ENCODE measurements at places on chromosomes 2 and 18.

- DNase-seq: no peak
Measured at GRCh38 chr2:21084401-21084800, 39.4 kb upstream of the TDRD15 start.

GRCh38 chr2:118607641-118608040 is 239.8 kb downstream of the EN1 start:
- DNase-seq: no peak

- no peak for DNase-seq
Measured at GRCh38 chr2:124678043-124678442, 653.0 kb downstream of the CNTNAP5 start.

GRCh38 chr2:224377751-224378700 is 23.9 kb downstream of the FAM124B start:
- no peak for DNase-seq

GRCh38 chr2:162014751-162015150 is 59.3 kb downstream of the DPP4 start:
- no peak for DNase-seq

GRCh38 chr18:11839556-11839955 is 11.7 kb upstream of the CHMP1B start:
- no peak for DNase-seq

DNA sequence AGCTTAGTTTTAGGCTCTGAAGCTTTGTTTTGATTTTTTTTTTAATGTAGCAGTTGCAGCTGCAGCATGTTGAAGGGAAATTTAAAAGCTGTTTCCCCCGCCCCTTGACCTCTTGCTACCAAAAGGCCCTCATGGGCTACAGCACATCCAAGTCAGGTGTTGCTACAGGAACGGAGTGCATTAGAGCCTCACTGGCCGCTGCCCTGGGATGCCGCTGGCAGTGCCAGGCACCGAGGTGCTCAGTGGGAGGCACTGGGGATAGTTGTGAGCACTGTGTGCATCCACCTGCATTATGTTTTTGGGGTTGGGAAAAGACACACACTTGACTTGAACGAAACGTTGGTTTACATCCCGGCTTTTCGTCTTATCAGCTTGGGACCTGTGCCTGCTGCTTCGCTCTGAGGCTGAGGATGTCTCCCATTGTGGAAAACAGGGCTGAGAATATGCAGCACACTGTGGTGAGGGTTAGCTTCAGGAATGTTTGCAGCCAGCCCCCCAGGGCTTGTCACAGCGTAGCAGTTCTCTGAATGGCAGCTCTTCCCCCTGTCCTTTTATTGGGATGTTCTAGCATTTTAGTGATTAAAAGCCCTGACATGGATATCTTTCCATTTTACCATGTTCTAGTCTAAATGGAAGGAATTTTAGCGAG is 24.1 kb downstream of the DCDC2C start:
- no peak for DNase-seq

DNA sequence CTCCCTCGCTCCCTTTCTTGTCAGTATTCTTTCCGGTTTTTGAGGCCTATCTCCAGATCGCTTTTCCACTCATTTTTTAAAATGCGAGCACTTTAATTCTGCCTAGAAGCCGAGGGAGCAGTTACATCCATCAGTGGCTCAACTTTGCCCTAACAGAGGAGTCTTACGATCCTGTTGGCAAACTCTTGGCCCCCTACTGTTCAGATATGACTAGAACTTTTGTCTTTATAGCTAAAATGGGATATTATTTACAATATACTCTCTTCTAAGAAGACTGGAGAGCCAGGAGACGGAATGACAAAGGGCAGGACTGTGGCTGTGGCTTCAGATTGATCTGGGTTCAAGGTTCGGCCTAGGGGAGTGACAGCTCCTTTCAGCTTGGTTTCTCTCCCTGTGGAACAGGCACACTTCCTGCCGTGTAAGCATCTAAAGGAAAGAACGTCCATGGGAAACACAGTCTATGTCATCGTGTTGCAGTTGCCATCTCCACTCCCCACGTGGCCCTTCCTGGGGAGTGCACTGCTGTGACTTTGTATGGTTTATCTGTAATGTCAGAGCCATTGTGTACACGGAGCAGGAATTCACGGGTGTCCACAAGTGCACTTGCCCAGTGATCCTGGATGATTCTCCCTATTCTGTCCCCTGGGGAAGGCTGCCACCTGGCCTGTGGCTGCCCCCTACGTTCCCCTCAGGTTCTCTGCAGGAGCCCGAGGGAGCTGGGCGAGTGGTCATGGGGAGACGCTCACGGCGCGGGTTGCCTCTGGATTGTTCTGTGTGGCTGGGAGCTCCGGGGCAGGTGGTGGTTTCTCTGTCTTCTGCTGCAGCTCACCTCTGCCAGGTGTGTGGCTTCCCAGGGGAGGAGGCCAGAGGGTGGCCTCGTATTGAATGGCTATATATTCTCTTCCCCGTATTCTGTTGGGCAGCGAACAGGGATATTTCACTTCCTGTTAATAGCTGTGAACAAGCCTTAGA is 222.0 kb downstream of the LDLRAD4 start:
- no peak for DNase-seq

- DNase-seq: no peak
Measured at GRCh38 chr2:119259296-119259860, 35.7 kb downstream of the STEAP3 start.

DNA sequence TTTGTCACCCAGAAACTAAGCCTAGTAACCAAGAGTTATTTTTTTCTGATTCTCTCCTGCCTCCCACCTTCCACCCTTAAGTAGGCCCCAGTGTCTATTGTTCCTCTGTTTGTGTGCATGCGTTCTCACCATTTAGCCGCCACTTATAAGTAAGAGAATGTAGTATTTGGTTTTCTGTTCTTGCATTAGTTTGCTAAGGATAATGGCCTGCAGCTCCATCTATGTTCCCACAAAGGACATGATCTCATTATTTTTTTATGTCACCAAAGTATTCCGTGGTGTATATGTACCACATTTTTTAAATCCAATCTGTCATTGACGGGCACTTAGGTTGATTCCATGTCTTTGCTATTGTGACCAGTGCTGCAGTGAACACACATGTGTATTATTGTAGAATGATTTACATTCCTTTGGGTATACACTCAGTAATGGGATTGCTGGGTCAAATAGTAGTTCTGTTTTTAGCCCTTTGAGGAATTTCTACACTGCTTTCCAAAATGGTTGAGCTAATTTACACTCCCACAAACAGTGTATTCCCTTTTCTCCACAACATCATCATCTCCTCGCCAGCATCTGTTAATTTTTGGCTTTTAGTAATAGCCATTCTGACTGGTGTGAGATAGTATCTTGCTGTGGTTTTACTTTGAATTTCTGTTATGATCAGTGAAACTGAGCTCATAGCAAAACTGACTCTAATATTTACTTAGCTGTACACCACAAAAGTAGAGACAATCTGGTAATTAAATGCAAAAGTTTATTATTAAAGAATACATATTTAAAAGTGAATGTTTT is 660.1 kb upstream of the SLC8A1 start:
- no peak for DNase-seq

DNA sequence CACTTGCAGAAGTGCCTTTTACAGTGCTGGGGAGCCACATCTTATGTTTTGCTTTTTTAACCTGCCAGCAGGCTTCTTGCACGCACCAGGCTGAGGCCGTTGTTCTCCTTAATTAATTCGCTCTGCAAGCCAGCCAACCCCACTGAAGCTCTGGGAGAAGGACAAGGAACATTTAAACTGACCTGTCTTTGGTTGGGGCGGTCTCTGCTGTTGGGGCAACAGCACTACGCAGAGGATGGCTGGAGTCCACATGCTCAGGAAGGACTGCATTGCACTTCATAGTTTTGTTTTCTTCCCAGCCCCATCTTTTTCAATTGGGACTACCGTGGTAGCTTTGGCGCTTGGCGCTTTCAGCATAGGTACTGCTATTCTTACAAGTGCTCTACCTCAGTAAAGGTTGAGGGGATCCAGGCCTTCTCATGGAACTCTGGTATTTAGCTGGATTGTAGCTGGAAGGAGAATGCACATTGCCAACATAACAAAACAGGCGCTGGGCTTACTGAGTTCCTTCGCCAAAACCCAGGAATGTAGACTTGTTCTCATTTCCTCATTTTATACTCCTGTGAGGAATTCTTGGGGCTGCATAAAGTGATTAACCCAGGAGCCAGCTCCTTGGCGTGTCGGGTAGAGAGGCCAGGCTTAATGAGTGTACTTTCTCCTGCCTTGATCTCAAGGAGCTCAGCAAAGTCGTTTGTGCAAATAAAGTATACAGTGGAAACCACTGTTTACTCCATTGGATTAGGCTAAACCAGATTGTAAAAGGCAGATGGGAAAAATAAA is 146.2 kb downstream of the PRKCE start:
- no peak for DNase-seq

DNA sequence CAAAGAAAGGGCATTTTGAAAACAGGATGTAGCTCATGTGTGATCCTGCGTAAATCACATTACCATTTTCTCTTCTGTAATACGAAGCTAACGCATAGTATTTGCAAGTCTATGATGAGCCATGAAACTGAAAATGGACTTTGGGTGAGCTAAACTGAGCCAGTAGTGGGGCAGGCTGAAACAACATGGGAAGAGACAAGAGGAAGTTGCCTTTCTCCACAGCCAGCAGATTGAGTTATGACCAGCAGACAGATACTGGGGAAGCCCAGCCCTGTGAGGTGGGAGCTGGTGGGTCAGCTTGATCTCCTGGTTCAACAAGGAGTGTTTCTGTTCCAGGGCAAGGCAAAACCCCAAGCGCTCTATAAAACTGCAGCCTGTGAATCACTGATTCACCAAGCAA is 11.8 kb downstream of the CYRIA start:
- no peak for DNase-seq

GRCh38 chr2:10947005-10947440 is 35.3 kb downstream of the KCNF1 start:
- DNase-seq: no peak

DNA sequence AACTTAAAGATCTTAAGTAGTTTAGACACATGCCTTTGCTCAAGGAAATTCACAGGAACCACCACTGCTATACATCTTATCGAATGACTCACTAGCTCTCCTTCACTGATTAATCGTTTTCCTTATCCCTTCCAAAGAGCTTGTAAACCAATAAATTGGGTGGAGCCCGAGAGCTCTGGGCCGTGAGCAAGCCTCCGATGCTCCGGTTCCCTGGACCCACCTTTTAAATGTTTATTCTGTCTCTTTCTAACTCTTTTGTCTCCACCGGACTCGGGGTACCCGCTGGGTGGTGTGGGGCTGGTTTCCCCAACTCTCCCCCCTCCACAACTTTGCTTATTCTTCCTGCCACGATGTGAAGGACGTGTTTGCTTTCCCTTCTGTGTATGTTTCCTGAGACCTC is 292.9 kb upstream of the TMEFF2 start:
- no peak for DNase-seq

DNA sequence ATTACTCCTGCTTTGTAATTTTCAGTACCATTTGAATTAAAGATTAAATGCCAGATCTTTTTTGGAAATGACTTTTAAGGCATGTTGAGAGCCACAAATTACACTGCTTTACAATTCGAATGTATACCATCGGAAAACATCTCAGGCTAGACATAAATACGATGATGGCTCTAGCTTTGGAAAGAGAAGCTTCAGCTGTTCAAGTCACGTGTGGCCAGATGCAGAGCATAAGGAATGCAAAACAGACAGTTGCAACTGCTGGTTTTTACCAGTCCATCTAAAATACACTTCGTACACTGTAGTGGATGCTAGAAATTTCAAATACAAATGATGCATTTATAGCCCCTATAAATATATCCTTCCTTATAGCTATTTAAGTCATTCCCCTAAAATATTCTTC is 8.0 kb downstream of the ZNF516 start:
- DNase-seq: no peak

- no peak for DNase-seq
Measured at GRCh38 chr2:3533836-3534235, 14.5 kb upstream of the ADI1 start.

DNA sequence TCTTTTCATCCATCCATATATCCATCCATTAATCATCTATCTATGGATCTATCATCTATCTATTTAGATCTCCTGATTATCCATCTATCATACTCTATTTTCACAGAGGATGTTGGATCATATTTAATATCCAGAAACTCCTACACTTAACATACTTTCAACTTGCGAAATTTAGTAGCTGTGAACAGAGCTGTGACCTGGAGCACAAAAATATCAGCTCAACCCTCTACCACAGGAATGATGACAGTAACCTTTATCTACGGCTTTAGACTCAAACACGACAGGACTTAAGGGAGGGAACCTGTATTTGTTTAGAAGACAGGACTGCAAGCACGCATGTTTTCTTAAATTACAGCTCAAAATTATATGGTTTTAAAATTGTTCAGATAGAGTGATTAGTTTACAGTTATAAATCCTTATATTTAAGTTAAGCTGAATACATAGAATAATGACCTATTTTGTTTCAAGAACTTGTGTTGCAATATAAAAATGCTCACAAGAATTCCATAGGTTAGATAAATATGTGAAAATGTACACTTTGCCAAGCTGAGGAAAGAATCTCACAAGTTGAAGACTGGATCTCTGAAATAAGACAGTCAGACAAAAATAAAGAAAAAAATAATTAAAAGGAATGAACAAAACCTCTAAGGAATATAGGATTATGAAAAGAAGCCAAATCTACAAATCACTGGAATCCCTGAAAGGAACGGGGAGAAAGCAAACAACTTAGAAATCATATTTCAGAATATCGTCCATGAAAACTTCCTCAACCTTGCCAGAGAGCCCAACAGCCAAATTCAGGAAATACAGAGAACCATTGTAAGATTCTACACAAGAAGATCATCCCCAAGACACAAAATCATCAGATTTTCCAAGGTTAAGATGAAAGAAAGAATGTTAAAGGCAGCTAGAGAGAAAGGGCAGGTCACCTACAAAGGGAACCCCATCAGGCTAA is 142.0 kb downstream of the COL6A3 start:
- DNase-seq: no peak

DNA sequence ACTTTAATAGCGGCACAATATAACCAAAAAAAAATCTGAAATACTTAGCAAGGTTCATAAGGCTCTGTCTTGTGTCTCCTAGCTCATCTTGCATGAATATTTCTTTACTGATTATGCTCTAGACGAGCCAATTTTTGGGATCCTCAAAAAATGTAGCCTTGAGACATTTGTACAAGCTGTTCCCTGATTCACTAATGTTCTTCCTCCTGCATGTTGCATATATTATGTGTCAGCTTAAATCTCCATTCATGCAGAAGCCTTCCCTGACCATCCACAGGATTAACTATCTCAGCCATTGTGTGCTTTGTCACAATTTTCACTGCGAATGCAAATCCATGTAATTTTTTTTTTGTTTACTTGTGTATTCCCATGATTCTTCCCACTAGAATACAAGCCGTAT is 594.0 kb upstream of the VRK2 start:
- DNase-seq: no peak

Measured in GM04503 (cell line).